ENCODE measurements at places on chromosomes 6 and 20.

DNA sequence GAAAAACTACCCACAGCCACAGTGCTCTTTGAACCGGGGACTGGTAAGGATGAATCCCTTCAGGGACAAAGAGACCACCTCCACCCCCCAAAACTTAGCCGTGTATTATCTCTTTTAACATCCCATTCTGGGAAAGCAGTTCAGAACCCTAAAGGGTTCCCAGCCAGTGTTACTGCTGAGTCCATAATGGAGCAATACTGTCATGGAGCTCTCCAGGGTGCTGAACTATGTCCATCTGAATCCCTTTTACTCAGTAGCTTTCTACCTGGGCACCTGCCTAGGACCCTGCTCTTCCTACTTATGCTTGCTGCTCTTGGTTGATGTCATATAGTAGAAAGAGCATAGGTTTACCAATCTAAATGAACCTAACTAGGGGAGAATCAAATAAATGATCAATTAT is 22.3 kb upstream of the SAYSD1 start:
- DNase-seq = no peak

DNA sequence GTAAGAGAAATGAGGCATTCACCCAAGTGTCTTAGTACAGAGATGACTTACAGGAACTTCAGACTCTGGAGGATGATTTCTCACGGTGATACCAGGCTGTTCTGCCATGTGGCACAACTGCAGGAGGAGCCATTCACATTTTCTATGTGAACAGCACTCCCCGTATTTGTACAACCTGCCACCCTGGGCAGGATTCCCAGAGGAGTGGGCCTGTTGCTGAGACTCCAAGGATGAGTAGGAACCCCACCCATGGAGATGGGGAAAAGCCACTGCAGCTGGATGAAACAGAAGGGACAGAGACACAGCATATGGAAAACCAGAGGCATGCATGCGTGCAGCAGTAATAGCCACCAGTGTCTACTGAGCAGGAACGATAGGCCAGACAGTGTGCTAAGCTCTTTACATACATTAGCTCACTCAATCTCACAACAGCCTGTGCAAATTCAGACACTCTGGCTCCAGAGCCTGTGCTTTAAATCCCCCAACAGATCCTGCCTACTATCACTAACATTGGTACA is 48.0 kb upstream of the PTPRT start:
- no peak for DNase-seq

GRCh38 chr20:58918621-58919020 is 62.4 kb upstream of the NELFCD start:
- no peak for DNase-seq

DNA sequence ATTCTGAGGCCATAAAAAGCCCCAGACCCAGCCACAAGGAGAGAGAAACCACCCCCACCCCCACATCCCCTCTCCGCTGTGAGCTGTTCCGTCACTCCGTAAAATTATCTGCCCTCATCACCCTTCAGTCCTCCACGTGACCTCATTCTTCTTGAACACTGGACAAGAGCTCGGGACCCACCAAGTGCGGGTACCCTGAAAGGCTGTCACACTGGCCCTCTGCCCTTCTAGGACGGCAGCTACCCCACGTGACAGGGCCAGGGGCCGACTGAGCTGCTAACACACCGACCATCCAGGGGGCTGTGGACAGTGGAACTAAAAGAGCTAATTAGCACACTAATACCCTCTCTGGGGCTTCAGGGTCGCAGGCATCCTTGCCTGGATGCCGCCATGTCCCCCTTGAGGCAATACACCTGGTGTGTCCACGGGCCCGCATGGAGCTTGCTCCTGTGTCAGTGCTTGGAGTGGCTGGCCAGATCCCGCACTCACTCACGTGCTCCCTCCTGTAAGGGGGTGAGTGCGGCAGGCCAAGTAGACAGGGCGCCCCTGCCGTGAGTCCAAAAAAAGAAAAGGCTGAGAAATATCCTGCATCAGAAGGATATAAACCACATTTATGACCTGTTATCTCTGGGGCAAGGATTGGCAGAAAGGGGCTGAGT is 29.2 kb upstream of the AHCY start:
- DNase-seq = no peak

DNA sequence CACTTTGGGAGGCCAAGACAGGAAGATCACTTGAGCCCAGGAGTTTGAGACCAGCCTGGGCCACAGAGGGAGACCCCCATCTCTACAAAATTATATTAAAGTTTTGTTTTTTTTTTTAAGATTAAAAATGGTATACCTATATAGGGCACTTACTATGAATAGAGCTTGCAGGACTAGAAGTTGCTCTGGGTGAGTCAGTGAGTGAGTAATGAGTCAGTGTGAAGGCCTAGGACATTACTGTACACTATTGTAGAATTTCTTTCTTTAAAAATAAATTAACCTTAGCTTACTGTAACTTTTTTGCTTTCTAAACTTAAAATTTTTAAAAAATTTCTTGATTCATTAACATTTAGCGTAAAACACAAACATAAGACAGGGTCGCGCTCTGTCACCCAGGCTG is 29.7 kb downstream of the STK35 start:
- DNase-seq = no peak

GRCh38 chr6:134082191-134082590 is 29.8 kb upstream of the SLC2A12 start:
- DNase-seq = no peak

- DNase-seq = no peak
These were observed 31.8 kb downstream of the PXDC1 start for GRCh38 chr6:3719462-3720308.

GRCh38 chr6:138034229-138034628 is 73.0 kb downstream of the PERP start:
- DNase-seq = no peak

DNA sequence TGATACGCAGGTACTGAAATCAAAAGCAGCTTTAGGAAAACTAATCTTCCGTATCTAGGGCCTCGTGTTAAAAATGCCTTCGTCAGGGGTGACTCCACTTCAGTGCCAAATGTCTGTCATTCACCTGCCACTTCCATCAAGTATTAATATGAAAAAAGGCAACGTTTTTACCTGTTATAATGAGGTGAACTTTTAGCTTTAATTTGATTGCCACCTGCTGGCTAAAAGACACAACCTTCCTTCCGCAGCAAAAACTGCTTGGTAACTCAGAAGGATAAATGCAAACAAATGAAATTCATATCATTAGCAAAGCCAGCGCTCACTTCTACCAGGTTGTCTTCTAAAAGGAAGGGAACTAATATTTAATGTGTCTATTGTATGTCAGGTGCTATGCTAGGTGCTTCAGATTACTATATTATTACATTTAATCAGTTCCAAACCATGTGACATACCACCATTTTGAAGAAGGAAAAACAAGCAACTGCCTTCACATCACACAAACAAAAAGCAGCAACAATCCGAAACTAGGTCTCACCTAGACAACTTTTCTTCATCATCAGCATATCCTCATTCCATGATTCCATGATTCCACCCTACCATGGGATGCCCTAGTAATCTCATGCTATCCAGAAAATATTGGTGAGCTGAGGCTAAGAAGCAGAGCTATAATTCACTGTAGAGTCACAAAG is 20.6 kb upstream of the ARHGAP18 start:
- DNase-seq = no peak

DNA sequence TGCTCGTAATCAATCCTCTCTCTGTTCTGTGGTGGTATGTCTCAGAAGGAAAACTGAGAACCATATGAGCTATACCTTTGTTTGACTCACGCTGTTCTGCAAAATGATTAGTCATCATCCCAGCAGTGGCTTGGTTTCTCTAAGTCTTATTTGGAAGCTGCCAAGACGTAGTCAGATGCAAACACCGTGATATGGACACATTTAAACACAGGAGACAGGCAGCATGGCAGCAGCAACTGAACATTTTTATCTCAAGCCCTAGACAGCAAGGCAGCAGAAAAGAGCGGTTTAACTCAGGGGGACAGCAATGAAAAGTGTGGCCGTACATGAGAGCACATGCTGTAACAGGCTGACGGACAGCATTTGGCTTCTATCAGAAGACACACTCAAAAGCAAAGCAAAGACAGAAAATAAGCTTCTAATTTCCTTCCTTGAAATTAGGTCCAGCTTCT is 1295.1 kb downstream of the EPHA7 start:
- no peak for DNase-seq

DNA sequence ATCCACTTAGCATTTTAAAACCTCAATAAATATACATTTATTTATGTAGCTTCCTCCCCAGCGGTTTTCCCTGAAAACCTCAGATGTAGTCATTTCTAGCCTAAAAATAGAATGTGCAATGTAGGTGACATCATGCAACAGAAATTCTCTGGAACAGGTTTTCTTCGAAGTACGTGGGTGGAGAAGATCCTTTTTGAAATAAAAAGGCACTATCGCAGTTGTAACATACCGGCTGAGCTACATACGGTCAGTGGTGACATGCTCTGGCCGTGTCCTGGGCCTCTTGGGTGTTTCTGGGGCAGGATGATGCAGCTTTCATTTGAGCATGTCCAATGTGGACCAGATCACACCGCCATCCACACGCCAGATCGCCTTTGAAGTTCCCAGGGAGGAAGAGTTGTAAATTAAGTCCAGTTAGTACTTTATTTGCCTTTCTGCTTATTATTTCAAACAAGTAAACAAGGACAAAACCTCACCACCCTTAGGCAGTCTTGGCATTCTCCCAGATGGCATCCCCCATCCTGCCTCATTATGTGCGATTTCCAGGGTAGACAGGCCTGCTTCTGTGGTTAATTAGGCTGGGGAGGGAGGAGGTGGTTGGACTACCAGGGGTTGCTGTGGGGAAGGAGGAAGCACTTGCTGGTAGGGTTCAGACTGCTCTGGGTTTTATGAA is 109.5 kb upstream of the CLDN20 start:
- DNase-seq = peak; percentile 70
